M059J (cell line): ENCODE measurements at places on chromosomes 3 and 15.

DNA sequence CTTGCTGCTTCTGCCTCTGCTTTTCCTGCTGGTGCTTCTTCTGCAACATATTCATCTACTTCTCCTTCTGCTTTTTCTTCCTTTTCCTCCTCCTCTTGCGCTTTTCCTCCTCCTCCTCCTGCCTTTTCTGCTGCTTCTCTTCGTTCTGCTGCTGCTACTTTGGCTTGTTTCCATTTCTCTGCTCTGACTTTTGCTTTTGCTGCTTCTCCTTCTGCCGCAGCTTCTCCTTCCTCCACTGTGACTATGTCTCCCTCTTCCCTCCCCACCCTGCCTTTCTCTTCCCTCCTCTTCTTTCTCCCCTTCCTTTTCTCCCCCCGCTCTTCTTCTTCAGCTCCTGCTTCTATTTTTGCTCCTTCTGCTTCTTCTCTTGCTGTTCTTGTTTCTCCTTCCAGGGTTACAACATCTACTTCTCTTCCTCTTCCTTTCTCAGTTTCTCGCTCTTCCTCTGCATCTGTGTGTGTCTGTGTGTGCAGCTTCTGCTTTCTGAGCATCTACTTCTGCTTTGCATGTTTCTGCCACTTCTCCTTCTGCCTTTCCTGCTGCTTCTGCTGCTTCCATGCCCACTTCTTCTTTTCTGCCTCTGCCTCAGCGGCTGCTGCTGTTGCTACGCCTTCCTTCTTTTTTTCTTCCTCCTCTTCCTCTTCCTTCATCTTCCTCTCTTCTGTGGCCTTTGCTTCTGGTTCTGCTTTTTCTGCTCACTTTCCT, 51.4 kb downstream of the FAM43A start:
- no peak for DNase-seq

GRCh38 chr3:14211621-14212020, 33.0 kb downstream of the LSM3 start:
- DNase-seq = no peak

DNA sequence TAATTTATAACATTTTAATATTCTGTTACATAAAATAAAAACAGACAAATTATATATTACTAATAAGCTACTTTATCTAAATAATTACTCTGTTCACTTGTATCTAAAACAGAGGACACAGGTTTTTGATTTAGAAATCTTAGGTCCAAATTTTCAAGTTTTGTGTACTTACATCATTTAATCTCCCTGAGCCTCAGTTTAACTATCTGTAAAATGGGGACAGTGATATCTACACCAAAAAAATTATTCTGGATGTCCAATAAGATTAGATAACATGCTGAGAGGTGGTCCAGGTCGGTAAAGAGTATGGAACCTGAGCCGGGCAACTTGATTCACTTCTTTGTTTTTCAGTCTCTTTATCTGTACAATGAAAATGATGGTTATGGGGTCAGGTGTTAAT, 263.8 kb upstream of the CDIN1 start:
- DNase-seq = no peak

GRCh38 chr3:186683979-186684378, 18.2 kb downstream of the HRG start:
- DNase-seq = no peak

- no peak for DNase-seq
Observed at GRCh38 chr3:129205109-129205832, 21.6 kb upstream of the CNBP start.

DNA sequence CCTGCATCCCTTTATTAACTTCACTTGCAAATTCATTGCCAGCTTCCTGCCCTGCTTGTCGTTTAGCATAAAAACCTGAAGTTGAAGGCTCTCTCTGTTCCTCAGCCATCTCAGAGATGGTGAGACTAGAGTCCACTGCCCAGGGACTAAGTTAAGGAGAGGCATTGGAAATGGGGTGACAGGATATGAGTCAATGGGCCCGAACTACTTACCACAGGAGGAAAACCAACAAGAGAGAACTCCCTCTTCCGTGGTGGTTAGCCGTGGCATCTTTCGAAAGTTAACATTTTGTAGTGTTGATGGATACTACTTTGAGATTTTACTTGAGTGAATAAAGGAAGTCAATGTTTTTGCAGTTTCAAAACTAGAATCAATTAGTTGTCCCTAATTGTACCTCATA, 65.3 kb downstream of the LRTM1 start:
- DNase-seq = peak; percentile 88

DNA sequence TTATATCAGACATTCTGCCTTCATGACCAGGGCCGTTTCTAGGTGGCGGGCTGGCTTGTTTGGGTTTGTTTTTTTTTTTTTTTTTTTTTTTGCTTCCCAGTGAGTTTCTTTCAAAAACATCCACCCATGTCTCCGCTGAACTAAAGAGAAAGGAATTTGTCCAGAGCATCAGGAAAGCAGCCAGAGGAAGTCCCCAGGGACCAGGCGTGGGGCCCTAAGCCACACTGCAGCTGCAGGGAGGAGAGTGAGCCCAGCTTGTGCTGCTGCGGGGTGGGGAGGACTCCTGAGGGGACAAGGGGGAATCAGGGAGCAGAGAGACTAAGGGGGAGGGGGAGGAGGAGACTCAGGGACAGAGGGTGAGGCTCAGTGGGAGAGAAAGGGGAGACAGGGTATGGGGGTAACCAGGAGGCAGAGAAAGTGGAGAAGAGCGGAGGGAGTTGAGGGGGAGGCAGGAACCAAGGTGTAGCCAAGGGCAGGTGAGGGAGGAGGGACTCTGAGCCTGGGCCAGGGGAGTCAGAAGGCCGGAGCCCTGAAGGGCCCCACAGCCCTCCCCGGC, 49.5 kb downstream of the CYP11A1 start:
- DNase-seq = peak; percentile 86

DNA sequence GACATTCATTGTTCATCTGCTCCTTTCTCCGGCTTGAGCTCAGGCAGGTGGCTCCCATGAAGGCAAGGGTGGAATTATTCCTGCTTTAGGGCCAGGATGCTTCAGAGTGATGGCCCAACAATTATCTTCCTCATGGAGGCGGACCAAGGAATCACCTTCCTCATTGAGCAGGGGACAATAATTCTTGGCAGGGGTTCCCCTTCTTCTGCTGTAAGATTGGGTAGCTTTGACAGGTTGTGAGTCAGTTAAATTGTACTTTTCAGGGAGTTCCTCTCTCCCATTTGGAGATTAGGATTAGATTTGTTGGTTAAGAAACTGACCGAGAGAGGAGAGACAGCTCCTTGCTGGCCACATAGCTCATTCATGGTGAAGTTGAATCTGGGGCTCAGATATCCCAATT, 31.4 kb upstream of the CD47 start:
- DNase-seq = no peak

DNA sequence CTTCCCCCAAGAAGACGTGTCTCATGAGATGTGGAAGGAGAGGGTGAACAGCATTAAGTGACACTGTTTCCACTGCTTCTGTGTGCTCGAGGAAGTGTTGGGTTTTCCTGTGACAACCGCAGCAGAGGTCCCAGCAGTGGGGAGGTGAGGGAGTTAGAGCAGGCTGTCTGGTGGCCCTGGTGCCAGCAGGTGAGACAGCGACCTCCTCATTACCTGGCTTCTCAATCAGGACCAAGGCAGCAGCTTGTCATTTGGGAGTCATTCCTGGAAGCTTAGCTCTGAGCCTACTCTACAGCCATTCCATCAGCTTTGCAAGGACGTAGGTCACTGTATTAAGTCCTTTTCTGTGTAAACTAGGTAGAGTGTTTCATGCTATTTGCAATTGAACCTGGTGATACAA, 63.3 kb upstream of the RGMA start:
- DNase-seq = no peak

- peak; percentile 39 for DNase-seq
Observed at GRCh38 chr3:157767607-157768006, 264.4 kb upstream of the VEPH1 start.

GRCh38 chr3:106510206-106510605, 641.4 kb upstream of the CBLB start:
- DNase-seq = peak; percentile 52

- no peak for DNase-seq
Observed at GRCh38 chr3:185813205-185813604, 11.6 kb downstream of the IGF2BP2 start.

DNA sequence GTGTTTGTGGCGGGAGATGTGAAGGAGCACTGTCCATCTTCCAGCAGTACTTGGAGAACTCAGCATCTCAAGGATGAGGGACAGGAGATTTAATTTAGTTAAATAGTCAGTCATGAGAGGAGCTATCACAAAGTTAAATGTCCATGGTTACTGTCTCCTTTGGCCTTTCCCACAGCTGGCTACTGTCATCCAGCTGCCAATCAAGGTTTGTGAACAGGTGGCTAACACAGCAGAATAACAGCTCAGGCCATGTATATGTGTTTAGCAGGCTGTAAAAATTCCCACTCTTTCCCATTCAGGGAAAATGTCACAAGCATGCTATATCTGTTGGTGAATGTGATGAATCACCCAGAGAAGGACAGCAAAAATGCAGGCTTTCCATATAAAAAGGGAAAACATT, 120.5 kb downstream of the TMEM108 start:
- DNase-seq = no peak

GRCh38 chr15:57541805-57542504, 49.7 kb upstream of the MYZAP start:
- DNase-seq = peak; percentile 65

GRCh38 chr3:189316296-189317019, 144.7 kb downstream of the TPRG1 start:
- DNase-seq = peak; percentile 95

GRCh38 chr3:183013856-183014255, 33.5 kb upstream of the DCUN1D1 start:
- no peak for DNase-seq

GRCh38 chr3:72247645-72248388, 462.9 kb upstream of the PROK2 start:
- no peak for DNase-seq

GRCh38 chr3:153961494-153961893, 159.7 kb upstream of the ARHGEF26 start:
- DNase-seq = no peak

DNA sequence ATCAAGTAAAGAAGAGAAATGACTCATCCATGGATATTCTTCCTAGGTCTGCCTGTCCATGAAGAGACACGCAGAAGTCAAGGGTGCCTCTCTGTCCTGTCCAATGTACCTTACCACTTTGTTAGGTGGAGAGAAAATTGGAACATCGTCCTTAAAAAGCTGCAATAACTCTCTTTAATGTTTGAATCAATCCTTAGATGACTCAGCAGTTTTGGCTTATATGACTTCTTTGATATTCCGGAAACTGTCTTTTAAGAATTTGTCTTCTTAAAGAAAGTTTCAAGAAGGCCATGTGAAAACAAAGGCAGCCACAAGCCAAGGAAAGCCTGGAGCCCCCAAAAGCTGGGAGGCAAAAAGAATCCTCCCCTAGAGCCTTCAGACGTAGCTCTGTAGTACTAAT, 49.2 kb downstream of the MRPL3 start:
- DNase-seq = no peak

GRCh38 chr3:11240496-11240895, 31.7 kb upstream of the ATG7 start:
- no peak for DNase-seq

DNA sequence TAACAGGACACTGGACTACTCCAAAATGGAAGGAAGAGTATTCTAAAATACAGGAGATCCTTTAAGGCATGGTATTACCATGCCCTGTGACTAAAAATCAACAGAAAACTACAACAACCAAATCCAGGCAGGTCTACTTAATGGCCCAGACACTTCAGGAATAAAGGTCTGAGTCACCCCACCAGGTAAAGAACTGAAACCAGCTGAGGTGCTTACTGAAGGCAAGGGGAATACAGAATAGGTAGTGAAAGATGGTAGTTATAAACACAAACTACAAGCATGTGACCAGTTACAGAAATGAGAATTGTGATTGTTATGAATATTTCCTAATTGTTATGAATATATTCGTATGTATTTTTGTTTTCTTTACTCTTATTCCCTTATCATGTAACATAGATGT, 13.4 kb downstream of the IFT57 start:
- no peak for DNase-seq

GRCh38 chr15:57134071-57134605, 215.7 kb downstream of the TCF12 start:
- no peak for DNase-seq

DNA sequence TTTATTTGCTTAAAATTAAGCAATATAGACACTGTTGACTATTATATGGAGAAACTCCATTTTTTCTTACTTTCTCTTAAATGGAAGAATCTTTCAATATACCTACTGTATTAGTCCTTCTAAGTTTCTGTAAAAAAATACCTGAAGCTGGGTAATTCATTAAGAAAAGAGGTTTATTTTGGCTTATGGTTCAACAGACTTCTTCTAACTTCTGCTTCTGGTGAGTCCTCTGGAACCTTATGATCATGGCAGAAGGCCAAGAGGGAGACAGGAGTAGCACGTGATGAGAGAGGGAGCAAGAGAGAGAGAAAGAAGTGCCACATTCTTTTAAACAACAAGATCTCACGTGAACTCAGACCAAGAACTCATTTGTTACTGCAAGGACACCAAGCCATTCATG, 573.3 kb downstream of the MCTP2 start:
- no peak for DNase-seq

GRCh38 chr3:129859272-129859671, 34.2 kb downstream of the TMCC1 start:
- DNase-seq = no peak

- peak; percentile 61 for DNase-seq
Observed at GRCh38 chr15:28123408-28124023, 24.4 kb upstream of the OCA2 start.

GRCh38 chr3:191399918-191400317, 61.0 kb upstream of the PYDC2 start:
- no peak for DNase-seq

DNA sequence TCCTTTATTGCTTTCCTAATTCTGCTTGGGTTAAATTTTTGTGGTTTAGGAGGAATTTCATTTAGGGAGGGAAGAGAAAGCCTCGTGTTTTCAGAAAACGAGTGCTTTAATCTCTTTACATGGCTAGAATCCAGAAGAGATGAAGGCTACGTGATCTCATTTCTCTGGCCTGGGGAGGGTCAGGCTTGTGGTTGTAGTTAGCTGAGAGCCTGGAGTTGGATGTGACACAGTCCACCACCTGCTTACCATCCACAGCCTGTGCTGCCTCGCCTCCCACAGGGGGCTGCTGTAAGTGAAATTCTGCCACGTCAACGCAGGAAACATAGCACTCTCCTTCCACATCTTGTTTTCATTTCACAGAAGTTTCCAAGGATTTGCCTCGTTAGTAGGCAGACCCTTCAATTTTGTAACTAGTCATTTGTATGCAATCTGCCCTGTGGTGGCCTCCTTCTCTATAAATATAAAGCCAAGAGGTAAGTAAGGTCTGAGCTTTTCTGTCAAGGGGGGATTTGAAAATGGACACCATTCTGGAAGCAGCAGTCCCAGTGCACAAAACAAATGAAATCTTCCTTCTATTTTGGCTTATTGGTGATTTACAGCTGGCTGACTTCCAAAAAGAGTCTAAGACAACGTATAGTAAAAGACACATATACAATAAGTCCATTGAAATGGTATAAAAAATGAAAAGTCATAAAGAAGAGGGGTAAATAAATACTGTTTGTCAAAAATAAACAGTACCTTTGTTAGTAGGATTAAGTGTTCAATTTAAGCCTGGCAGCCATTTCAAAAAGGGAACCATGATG, 3.4 kb downstream of the GXYLT2 start:
- peak; percentile 87 for DNase-seq

GRCh38 chr15:66866656-66867055, 164.6 kb downstream of the SMAD6 start:
- no peak for DNase-seq

- peak; percentile 80 for DNase-seq
Observed at GRCh38 chr3:4588466-4588865, 95.3 kb downstream of the ITPR1 start.

- no peak for DNase-seq
Observed at GRCh38 chr3:126372413-126373145, 15.4 kb upstream of the KLF15 start.
